H7 (cell line): ENCODE measurements at places on chromosomes 11 and 22. TPM values are rescaled to one million over a fixed set of nuclear protein-coding genes. Genes with fewer than 3 reads are reported as not detected.

Gene BTG4
- total RNA-seq = not detected in 2 replicates

DNA sequence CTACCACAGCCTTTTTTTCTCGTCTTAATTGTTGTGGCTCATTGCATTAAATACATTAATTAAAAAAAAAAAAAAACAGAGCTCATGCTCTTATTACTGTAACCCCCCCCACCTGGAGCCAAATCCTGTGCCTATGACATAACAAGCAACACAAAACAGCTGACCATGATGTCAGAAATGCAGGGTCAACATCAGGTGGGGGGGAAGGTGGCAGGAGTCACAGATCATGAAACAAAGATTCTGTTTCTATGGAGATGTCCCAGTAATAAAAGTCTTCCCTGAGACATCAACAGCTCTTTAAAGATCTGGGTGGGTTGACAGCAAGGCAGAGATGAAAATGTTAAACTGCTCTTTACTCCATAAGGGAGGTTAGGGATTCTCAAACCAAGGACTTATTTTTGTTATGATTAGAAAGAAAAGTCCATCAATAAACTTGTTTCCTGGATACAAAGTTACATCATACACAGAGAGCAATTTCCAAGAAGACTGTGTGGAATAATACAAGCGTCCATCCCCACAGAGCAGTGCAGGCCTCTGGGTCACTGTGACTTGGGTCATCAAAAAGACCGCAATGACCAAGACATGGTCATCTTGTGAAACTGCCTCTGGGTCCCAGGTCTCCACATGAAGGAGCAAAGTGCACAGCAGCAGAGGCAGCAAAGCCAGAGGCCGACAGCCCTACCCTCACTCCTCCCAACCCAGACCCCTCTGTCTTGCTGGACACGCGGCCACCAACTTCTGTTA is 42.7 kb upstream of the CYP2D6 start:
- DNase-seq = peak; percentile 26

GRCh38 chr11:68325907-68326220 is 13.5 kb downstream of the LRP5 start:
- DNase-seq = peak; percentile 34

- no peak for DNase-seq
Observed at GRCh38 chr22:50308986-50309600, 1.6 kb upstream of the PLXNB2 start.

DNA sequence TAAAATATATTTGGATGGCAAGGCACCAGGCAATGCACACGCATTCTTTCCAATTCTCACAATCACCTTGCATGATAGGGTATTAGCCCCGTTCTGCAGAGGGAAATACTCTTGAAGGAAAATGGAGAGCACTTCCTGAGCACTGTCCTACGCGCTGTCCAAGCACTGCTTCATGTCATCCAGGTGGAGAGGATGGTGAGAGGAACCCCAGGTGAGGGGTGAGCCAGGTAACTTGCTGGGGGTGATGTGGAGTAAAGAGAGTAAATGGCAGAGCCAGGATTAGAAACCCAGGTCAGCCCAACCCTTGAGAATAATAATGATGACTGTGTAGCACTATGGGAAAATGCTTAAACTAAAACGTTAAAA is 711 bp upstream of the PACSIN2 start:
- no peak for DNase-seq

GRCh38 chr22:50014655-50015401 is 2.3 kb upstream of the IL17REL start:
- DNase-seq = peak; percentile 79

DNA sequence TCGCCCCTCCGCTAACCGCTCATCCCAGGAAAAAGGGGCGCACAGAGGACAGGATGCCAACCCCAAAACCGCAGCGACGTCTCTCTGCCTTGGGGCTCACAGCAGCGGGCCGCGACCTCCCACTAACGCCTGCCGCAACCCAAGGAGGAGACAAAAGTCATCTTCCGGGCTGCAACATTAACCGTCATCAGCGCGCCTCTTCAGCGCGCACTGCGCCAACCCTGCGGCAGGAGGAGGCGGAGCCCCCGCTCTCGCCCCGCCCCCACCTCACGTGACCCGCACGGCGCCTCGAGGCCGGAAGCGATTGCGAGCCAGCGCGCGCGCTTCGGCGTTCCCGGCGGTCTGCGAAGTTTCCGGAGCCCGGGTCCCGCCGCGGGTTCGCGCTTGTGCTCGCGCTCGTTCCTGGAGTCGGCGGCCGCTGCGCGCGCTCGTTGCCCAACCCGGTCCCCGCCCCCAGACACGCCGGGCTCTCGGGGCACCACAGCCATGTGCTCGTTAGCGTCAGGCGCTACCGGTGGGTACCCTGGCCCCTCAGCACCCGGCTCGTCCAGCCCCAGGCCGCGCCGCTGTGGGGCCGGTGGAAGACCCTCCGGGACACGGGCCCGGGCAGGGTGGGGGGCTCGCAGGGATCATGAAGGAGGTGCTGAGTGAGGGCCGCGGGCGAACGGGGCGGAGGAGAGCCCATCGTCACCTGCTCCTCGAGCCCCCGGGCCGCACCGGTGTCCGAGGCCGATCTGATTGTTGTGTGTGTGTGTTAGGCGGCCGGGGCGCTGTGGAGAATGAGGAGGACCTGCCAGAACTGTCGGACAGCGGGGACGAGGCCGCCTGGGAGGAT is at the start of gene PRMT3:
Gene PRMT3, plus strand, starts transcription at position 456 of the 835 bp plus-strand sequence. Its CDS starts 31 bp downstream, at position 487.
- DNase-seq = peak; percentile 95

DNA sequence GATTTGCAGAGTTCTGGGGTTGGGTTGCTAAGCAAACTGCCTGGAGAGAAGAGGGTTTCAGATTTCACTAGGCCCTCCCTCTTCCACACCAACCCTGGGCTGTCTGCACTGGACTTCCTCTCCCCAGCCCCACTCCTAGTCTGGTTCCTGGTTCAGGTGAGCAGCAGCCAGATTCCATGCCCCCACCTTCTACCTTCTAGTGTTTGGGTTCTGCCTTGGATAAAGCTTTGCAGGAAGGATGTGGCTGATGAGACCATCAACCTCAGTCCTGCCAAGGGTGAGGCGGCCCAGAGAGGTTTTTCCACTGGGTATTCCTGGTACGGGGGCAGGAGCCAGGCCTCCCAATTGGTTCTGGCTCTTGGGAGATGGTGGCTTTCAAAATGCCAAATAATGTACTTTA is 68.3 kb downstream of the BCR start:
- peak; percentile 77 for DNase-seq

- DNase-seq = no peak
Observed at GRCh38 chr11:30568931-30569330, 17.2 kb downstream of the MPPED2 start.

GRCh38 chr11:44014968-44015623 is 32.7 kb upstream of the ACCSL start:
- peak; percentile 1 for DNase-seq

GRCh38 chr11:17932472-17932871 is 80.4 kb downstream of the SERGEF start:
- peak; percentile 13 for DNase-seq

DNA sequence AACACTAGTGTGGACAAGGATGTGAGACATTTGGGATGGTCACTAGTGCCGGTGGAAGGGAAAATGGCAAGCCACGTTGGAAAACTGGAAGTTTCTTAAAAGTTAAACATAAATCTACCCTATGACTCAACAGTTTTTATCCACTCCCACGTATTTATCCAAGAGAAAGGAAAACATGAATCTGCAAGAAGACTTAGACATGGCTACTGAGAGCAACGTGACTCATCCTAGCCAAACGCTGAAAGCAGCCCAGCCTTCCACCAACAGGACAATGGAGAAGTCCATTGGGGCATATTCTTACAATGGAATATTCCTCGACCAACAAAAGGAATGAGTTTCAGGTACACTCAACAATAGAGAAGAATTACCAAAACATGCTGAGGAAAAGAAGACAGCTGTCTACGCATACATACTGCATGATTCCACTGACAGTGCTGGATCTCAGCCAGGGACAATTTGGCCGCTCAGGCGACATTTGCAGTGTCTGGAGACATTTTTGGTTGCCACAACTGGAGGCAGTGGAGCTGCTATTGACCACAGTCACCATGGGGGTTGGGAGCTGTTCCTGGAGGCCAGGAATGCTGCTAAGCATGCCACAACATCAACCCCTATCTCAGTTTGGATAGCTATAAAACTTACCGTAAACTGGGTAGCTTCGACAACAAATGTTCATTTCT is 21.2 kb downstream of the SYT13 start:
- no peak for DNase-seq

- DNase-seq = no peak
Observed at GRCh38 chr11:12177739-12178338, 67.4 kb downstream of the MICAL2 start.

DNA sequence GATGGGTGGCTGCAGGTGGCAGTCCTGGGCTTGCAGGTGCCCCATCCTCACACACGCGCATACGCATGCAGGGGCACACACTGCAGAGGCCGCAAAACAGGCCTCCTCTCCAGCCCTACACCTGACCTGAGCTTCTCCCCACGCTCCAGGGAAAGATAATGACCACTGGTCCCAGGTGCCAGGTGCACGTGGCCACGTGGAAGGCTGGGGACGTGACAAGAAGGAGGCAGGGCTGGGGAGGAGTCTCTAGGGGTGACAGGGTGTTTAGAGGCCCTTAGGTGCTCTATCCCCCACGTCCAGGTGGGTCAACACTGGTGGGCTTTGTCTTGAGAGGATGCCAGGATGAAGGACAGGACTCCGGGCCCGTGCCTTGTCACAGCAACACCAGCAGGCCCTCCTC is 23.5 kb upstream of the CPT1A start:
- DNase-seq = peak; percentile 37
